Lung (tissue), 17 donors: ENCODE measurements at places on chromosomes 3 and 15. TPM values are rescaled to one million over a fixed set of nuclear protein-coding genes. Genes with fewer than 3 reads are reported as not detected.

CXCR6 gene
- total RNA-seq: 1.5 TPM

SLC6A20 gene
- 10.2 TPM for total RNA-seq

SPINK8 gene
- total RNA-seq: not detected

FBXO40 gene
- 0.03 TPM for total RNA-seq

STAC gene
- 17.2 TPM for total RNA-seq

ACTRT3 gene
- total RNA-seq: 3.0 TPM

GOLGA6L25 gene
- total RNA-seq: not detected

CYP8B1 gene
- 0.09 TPM for total RNA-seq

DNA sequence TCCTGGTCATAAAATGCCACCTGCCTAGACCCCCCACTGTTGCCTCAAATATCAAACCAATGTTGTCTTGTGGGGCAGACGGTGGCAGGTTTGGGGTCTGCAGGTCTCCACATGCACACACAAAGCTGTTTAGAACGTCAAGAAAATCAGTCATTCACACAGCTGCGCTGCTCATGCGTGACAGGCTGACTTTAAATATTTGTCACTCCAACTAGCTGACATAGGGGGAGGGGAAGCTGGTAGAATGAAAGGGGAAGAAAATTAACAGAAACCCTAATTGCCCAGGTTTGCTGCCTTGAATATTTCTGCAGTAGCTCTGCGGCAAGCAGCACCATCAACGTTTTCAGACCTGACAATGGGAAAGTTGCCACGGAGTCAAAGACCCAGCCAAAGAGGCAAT lies 201.8 kb downstream of the ABHD5 start:
- no peak overlapping the region for H3K4me3 ChIP-seq
- DNase-seq: no peak
- H3K27ac ChIP-seq: no peak overlapping the region
- H3K36me3 ChIP-seq: no peaks in the 10 kb centered on the region

- no peak overlapping the region for H3K27ac ChIP-seq
- no peaks in the 10 kb centered on the region for H3K4me1 ChIP-seq
- no peaks in the 10 kb centered on the region for H3K27me3 ChIP-seq
- no peak overlapping the region for H3K4me3 ChIP-seq
Observed at GRCh38 chr15:74108111-74108510, 22.3 kb upstream of the ISLR2 start.

GRCh38 chr3:112136959-112137693 lies 4.1 kb upstream of the GCSAM start:
- H3K4me3 ChIP-seq: no peak overlapping the region
- no peak overlapping the region for H3K27ac ChIP-seq
- H3K4me1 ChIP-seq: peaks cover 3% of the 10 kb centered on the region
- H3K36me3 ChIP-seq: no peaks in the 10 kb centered on the region
- no peaks in the 10 kb centered on the region for H3K27me3 ChIP-seq
- peak; percentile 28 for DNase-seq
